ENCODE measurements at places on chromosomes 3 and 15.
A peak's percentile ranks its signal among the peaks of the same experiment; 100 is the strongest.

DNA sequence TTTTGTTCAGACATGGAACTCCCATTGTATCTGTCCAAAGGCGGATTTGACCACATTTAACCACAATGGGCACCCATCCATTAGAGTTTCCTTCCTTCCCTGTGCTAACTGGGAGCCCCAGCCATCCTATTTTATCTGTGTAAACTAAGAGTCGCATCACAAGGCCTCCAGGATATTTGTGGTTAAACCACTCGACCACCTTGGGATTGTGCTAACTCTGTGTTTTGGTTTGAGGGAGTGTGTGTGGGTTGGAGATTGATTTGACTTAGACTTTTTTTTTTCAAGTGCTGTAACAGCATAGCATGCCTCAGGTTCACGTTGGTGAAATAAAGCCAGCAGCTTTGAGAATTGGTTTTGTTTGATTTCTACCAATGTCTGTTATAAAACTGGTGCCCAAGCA is 100.4 kb upstream of the TP63 start:
- DNase-seq, result no peak

DNA sequence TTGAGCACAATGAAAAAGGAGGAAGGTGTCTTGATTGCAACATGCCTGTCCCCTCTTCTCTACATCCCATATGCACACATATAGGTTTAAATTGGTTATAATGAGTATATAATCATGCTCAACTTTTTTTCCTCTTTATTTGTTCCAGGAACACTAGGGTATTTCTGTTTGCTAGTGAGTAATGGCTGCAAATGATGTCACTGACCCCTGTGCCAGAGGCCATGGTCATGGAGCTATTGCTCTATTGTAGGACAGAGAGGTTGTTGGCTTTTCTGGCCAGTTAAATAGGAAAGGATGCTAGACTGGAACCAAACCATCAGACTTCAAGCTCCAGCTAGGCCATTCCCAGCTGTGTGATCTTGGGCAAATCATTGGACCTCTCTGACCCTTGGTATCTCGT is 9.6 kb downstream of the ARHGEF3 start:
- DNase-seq, result no peak

- DNase-seq, result no peak
Observed at GRCh38 chr3:111610612-111611054, 15.5 kb upstream of the ZBED2 start.

- DNase-seq, result no peak
Observed at GRCh38 chr15:65323071-65323511, 18.6 kb downstream of the RNU5B-1 start.

- no peak for DNase-seq
Observed at GRCh38 chr3:127769284-127770081, 52.8 kb downstream of the MGLL start.

DNA sequence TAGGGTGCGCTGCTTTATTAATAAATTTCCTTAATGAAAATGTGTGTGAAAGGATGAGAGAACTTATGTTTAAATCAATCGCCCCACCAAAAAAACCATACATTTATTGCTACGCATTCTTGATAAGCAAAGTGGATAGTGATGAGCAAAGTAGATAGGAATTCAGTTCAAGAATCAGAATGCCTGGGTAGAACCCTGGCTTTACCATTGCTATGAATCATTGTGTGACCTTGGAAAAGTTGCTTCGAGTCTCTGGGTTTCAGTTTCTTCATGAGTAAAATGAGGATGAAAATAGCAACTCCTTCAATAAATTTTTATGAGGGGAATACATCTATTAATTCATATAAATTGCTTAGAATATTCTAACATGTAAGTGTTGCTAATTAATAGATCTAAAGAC is 2.6 kb upstream of the ALCAM start:
- DNase-seq, result no peak

- no peak for DNase-seq
Observed at GRCh38 chr3:48798998-48799397, 48.7 kb downstream of the PRKAR2A start.

GRCh38 chr15:29103824-29104565 is 165.6 kb downstream of the NSMCE3 start:
- DNase-seq, result peak; percentile 27

- DNase-seq, result no peak
Observed at GRCh38 chr15:98113327-98113726, 152.8 kb downstream of the ARRDC4 start.
